ENCODE measurements at places on chromosomes 16 and 17.

DNA sequence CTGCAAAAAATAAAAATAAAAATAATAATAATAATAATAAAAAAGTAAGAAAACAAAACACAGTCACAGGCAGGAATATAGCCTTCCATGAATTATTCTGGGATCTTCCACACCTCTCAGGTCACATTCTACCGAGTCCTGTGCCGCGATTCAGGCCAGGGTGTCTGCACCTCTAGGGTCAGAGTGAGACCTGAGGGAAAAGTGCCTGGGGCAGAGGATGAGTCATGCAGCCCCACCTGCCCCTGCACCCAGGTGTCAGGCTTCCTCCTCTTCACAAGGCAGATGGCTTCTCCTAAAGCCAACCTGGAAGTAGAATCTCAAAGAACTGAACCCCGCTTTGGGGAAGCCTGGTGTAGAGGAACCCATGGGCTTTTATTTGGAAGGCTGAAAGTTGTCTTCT lies 283.7 kb downstream of the CPPED1 start:
- H3K4me1 ChIP-seq: no peaks in the 10 kb centered on the region
- peaks cover 7% of the 10 kb centered on the region for H3K36me3 ChIP-seq
- H3K4me3 ChIP-seq: no peak overlapping the region

- H3K27me3 ChIP-seq: no peaks in the 10 kb centered on the region
- peak; percentile 57 for DNase-seq
- H3K4me1 ChIP-seq: peaks cover 27% of the 10 kb centered on the region
Observed at GRCh38 chr17:27807567-27808470, 7.5 kb upstream of the NOS2 start.

DNA sequence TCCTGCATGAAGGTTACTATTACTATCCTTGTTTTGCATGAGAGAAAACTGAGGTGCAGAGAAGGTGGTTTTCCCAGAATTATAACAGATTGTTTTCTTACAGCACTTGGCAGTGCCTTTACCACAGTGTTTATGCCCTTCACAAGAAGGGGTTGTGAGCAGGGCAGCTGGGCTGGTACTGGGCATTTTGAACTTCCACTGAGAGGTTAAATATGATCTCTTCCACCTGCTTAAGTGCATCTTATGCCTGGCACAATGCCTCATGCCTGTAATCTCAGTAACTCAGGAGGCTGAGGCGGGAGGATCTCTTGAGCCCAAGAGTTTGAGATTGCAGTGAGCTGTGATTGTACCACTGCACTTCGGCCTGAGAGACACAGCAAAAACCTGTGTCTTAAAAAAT lies 36.2 kb downstream of the NDE1 start:
- H3K4me1 ChIP-seq: peaks cover 5% of the 10 kb centered on the region
- peaks cover 19% of the 10 kb centered on the region for H3K36me3 ChIP-seq
- DNase-seq: no peak
- peaks cover 1% of the 10 kb centered on the region for H3K27me3 ChIP-seq

DNA sequence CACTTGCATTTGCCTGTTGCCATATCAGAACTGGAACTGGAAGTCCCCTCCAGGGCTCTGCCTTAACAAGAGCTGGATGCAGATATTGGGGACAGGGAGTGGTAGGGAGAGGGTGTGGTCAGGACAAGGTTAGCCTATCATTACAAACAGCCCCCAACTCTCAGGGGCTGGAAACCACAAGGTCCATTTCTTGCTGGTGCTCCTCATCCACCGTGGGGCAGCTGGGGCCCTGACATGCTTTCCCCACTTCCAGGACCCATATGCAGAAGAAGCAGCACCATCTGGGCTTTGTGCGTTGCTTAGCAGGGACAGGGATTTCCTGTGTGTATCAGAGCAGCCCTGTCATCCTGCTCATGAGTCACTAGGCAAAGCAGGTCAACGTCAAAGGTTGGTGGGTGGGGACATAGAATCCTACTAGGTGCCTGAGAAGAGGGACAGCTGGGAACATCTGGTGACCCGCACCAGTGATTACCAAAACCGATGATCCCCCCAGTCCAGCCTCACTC lies 26.9 kb downstream of the RGS9 start:
- H3K4me1 ChIP-seq: peaks cover 22% of the 10 kb centered on the region
- no peak for DNase-seq
- peak overlapping the region; percentile 56 for H3K27ac ChIP-seq
- H3K4me3 ChIP-seq: no peak overlapping the region
- peaks cover 1% of the 10 kb centered on the region for H3K27me3 ChIP-seq

GRCh38 chr16:84513123-84513522 lies 8.7 kb upstream of the MEAK7 start:
- no peak for DNase-seq
- peaks cover 56% of the 10 kb centered on the region for H3K4me1 ChIP-seq
- peaks cover 3% of the 10 kb centered on the region for H3K36me3 ChIP-seq
- no peak overlapping the region for H3K4me3 ChIP-seq
- no peak overlapping the region for H3K27ac ChIP-seq

Data from immature natural killer cell (primary cell).